ENCODE measurements at places on chromosomes 16 and 17. TPM values are rescaled to one million over a fixed set of nuclear protein-coding genes. Genes with fewer than 3 reads are reported as not detected.

FZD2 gene
- 7.7 TPM for total RNA-seq

PTX4 gene
- 0.14 TPM for total RNA-seq

BAIAP3 gene
- total RNA-seq = 2.6 TPM

TBC1D3H gene
- total RNA-seq = not detected

- DNase-seq = no peak
Measured at GRCh38 chr17:77473615-77474226, 333.0 kb downstream of the SEC14L1 start.

DNA sequence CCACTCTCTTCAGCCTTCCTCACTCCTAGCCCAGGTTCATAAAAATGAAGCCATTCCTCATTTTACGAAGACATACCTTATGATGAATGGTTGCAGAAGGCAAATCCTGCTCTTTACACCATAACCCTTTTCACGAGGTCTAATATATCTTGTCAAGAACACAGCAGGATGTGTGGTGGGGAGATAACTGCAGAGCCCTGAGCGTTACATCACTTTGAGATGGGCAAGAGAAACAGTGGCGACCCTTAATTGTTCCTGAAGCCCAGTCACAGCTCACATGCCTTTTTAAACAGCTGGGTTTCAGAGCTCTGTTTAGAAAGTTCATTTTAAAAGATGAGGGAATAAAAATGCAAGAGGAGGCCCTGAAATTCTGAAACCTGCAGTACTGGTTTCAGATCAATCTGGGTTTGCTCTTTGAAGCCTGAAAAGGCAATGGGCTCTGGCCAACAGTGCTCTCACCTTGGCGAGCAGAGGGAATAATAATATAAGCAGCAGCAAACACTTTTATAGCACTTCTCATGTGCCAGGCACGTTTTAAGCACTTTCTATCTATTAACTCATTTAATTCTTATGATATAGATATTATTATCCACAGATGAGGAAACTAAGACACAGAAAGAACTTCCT is 2.9 kb downstream of the FAM117A start:
- no peak for DNase-seq

DNA sequence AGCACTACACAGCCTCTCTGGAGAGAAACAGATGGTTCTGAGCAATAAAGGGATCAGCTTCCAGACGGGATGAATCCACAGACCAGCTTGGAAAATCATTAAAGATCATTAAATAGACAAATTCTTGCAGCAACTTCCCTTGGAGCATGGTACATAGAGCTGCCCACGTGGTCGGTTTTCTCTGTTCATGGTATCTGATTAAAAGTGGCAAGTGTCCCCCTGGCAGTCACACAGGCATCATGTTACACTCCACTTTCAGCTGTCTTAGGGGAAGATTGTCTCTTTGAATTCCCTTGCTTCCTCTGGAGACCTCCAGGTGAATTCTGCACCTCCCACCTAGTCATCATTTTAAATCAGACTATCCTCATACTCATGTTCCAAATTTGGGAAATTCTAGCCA is 92.2 kb upstream of the CACNG3 start:
- DNase-seq = no peak

GRCh38 chr17:15184872-15185624 is 80.1 kb downstream of the PMP22 start:
- DNase-seq = no peak

DNA sequence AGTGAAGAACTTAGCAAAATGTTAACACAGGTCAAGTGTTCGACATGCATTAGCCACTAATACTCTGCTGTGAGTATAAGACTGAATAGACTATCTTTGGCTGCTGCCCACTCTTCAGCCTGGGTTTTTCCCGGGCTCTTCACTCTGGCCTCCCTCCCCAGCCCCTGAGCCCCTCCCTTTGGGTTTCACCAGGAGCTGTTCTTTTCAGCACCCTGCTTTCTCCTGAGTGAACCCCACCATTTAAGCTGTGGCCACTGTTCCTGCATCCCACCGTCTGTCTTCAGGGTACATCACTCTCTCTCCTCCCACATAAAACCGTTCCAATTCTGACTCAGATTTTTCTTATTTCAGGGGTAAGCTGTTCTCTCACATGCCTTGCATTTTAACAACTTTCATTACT is 92.0 kb upstream of the ASIC2 start:
- no peak for DNase-seq
